SK-MEL-5 (cell line): ENCODE measurements at places on chromosomes 4 and X.

- DNase-seq = no peak
Measured at GRCh38 chr4:68960294-68961163, 8.9 kb upstream of the UGT2A3 start.

GRCh38 chr4:20251031-20251795 is 492 bp upstream of the SLIT2 start:
- DNase-seq = no peak

DNA sequence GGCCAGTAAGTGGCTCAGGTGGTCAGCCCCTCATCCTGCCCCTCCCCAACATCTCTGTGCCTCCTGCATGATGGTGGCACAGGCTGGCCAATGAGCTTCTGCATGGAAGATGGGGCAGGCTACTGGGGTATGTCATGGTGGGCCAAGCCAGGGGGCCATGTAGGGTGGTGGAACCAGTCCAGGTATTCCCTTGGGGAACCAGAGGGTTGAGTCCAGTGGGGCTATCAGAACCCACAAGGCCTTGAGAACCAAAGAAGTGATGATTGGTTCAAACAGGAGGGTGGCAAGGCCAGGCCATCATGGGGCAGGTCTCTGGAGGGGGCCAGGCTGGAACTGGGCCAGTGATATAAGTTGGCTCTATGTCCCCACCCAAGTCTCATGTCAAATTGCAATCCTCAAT is 18.8 kb upstream of the PPP2R2C start:
- no peak for DNase-seq

- peak; percentile 3 for DNase-seq
Measured at GRCh38 chrX:68409194-68409593, 24.1 kb downstream of the OPHN1 start.

GRCh38 chr4:1061056-1061700 is 49.8 kb downstream of the FGFRL1 start:
- DNase-seq = no peak

GRCh38 chr4:138894709-138895108 is 120.9 kb upstream of the NOCT start:
- DNase-seq = no peak

DNA sequence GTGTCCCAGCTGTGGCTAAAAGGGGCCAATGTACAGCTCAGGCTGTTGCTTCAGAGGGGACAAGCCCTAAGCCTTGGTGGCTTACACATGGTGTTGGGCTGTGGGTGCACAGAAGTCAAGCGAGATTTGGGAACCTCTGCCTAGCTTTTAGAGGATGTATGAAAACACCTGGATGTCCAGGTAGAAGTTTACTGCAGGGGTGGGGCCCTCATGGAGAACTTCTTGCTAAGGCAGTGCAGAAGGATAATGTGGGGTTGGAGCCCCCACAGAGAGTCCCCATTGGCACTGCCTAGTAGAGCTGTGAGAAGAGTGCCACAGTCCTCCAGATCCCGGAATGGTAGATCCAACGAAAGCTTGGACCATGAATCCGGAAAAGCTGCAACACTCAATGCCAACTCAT is 40.5 kb downstream of the UBA6 start:
- no peak for DNase-seq

GRCh38 chrX:38117485-38117884 is 103.2 kb downstream of the SRPX start:
- DNase-seq = no peak
